Activated CD8-positive, alpha-beta memory T cell treated with anti-CD3 and anti-CD28 coated beads, Interleukin-2, amount 10 ng/mL, durations not matched to agents 7 days and 5 days (primary cell): ENCODE measurements at places on chromosomes 3 and 15.

DNA sequence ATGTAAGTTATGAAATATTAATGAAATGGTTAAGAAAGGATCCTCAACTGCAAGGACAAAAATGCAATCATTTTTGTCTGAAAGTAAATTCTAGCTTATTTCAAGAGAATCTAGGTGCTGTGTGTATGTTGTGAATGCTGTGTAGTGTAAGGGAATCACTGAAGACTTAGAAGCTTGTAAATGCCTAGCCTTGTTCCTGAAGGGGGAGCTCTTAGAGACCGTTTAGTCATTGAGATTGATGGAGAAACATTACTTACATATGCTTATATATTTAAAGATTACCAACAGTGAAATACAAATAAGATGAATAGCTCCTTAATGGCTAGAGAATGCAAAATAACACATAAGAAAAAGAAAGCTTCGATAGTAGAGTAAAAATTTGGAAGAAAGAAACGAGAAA lies 67.9 kb downstream of the CNTN4 start:
- DNase-seq: no peak

DNA sequence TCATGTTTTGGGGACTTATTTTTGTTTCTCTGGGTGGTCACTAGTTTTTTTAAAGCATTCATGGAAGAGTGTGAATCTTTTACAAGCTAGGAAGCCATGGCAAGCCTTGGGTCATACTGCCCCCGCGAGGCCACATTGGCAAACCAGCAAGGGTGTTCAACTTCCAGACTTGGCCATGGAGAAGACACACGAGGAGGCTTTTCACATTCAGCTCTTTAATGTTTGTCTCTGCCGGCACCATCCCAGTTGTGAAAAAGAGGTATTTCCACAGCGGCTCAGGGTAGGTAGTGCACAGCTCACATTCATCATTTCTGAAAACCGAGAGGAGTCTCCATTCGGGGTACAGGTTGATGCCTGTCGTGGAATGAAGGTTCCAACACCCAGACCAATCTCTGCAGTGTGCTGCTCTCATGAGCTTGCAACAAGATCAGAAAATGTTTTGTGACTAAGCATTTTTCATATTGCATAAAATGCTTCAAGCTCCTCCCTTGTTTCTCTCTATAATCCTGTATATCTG lies 7.7 kb downstream of the CCR5 start:
- DNase-seq: peak; percentile 81

- peak; percentile 67 for DNase-seq
These were observed 720 bp upstream of the TNIK start for GRCh38 chr3:171460725-171461524.

DNA sequence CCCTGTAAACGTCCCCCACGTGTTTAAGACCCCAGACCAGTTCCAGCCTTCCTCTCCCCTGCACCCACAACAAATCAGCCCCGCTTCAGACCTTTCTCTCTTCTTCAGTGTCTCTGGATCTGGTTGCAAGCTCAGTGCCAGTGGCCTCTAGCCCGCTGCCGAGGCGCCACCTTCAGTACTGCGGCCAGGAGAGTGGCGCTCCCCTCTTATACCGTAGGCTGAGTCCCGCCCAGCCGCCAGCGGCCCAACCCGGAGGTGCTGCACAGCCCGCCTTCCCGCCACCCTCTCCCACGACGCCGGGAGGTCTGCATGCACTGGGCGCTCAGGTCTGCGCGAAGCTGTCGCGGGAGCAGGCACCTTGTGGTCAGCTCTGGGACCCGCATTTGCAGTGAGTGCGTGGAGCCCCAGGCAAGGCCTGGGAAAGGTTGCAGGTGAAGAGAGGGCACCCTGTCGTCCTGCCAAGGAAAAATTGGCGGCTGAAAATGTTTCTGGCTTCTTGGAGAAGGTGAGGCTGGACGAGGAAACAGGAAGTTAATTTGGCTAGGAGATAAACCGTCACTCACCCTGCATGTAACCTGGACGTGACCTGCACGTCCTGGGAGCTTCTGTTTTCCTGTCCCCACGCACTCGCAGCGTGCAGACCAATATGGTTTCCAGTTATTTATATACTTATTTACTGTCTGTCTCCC lies at the start of gene C2CD4B:
C2CD4B (minus strand) TSS at position 182 of the 689 bp plus-strand sequence. CDS start 301 bp downstream, outside the sequence.
- no peak for DNase-seq

DNA sequence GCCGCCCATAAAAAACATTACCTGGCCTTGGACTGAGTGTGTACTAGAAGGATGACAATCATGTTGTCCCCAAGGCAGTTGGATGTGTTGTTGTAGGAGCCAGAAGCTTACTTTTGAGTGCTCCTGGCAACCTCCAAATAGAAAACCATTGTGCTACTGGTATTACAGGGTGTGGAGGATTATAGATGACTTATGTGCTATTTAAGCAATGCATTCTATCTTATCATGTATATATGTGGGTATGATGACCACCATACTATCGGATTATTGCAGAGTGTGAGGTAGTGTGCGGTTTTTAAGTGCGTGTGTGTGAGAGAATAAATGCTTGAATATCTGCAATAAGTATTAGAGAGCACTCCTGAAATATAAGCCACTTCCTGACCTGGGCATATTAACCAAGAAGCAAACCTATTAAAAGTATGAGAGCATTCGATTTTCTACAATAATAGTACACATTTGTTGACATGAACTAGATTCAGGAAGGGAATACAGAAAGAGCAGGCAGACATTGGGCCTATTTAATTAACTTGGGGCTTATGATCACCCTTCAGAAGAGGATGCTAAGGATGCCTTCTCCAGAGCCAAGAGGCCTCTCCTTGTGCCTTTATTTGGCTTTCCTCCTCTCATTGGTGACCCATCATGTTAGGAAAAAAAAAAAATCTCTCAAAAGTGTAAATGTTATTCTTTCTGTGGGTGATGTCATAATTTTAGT lies 11.7 kb upstream of the MBNL1 start:
- DNase-seq: no peak

- DNase-seq: no peak
These were observed 32.2 kb upstream of the LYZL4 start for GRCh38 chr3:42442640-42443039.

DNA sequence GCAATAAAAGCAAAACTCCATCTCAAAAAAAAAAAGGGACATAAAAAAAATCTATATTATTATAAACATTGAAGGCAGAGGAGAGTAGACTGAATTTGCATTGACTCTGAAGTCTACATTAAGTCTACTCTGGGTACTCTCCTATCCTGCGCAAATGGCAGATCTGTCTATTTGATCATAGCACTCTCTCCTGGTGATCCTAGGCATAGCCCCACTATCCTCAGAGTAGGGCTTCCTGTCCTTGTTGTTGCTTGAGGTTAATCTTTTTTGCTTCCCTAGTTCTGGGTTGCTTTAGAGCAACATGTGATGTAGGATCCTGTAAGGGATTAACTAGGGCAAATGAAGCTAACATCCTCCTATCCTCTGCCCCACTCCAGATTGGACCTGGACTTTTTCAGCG lies 82.1 kb upstream of the LRRFIP2 start:
- DNase-seq: no peak

DNA sequence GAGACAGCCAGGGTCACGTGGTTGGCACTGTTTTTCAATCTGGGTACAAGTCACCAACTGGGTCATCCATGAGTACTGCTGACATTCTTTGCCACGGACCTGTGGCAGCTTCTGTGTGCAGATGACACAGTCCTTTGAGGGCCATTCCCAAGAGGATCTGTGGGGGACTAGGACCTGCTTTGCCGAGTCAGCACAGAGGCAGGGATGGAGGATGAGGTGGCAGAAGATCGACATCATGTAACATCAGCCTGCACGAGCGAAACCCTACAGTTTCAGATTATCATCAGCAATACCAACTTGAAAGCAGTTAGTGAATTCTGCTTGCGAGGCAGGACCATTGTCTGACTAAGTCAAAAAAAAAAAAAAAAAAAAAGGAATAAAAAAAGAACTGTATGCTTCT lies 227.7 kb downstream of the FOXP1 start:
- no peak for DNase-seq

DNA sequence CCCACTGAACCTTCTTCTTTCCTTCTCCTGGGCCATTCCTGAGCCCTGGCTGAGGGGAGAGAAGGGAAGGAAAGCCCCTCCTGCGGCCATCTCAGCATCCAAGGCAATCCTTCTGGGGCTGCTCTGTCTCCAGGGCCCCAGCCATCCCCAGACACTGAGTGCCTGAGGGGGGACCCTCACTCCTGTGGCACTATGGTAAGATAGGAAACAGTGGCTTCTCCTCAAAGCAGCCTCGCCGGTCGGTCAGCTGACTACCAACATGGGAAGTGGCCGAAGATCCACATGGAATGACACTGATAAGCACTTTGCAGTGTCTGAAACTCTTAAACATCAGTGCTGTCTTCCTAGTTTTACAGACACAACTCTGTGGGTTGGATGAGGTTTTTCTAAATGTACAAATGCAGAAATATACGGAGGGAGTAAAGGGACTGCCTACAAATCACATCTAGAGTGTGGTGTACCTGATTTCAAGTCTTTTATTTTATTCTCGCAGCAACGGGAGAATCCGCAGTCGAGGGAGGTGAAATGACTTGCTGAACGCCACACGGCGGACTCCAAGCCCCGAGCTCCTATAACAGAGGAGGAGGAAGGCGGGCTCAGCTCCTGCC lies 973 bp upstream of the ITPKA start:
- no peak for DNase-seq

DNA sequence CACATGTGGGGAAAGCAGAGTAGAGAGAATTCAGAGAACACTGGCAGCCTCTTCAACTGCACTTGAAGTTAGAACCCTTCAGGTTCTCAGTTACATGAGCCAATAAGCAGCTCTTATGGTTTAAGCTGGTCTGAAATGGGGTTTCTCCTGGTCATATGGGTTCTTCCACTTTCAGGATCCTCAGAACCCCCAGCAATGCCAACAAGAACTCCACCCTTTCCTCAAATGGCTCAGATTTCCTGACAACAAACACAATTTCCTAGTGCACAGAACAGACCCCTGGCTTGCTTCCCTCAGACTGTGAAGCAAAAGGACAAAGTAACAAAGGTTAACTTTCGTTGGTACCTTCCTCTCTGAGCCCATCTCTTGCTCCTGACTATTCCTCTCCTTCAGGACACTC lies 23.9 kb upstream of the FRMD4B start:
- no peak for DNase-seq

- no peak for DNase-seq
These were observed 39.7 kb upstream of the MYZAP start for GRCh38 chr15:57551715-57552677.

DNA sequence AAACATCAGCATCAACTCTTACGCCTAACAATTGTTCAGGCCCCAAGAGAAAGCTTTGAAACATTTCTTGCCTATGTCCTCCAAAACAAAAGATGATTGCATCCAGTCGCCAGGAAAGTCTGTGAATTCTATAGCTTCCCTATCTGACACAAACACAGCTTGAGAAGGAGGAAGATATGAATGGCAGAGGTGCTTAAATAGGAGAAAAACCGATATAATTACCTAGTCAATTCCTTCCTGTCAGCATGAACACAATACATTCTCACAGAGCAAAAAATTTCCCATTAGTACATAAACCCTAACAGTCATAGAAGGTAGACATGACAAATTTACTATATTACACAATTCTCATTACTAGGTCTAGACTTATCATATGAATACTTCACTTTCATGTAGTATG lies 326.5 kb downstream of the CGGBP1 start:
- no peak for DNase-seq

DNA sequence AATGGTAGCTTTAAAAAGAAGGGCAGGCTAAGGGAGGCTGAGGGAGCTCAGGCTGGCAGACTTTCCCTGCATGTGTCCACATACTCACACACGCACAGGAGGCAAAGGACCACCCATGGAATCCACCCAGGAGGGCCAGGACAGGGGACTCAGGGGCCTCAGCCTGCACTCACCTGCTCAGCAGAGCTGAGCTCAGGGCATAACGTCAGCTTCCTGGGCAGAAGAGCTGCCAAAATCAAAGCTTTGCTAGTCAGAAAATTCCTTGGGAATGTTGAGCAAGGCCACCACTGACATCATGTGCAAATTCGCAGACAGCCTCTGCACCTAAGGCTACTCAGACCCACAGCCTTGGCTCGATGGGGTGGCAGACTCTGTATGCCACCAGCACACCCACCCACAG lies 16.4 kb upstream of the ALAS1 start:
- DNase-seq: no peak

- DNase-seq: no peak
These were observed 300.6 kb upstream of the KCNH8 start for GRCh38 chr3:18847583-18848197.

DNA sequence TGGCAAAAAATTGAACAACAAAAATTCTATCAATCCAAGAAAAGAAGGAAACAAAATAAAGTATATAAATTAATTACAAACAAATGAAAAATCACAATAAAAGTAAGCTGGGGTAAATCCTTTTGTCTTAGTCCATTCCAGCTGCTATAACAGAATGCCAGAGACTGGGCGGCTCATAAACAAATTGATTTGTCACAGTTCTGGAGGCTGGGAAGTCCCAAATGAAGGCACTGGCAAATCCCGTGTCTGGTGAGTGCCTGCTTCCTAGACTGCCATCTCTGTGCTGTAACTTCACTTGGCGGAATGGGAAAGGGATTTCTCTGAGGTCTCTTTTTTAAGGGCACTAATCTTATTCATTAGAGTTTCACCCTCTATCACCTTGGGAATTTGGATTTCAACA lies 53.6 kb upstream of the RPL35A start:
- DNase-seq: no peak

DNA sequence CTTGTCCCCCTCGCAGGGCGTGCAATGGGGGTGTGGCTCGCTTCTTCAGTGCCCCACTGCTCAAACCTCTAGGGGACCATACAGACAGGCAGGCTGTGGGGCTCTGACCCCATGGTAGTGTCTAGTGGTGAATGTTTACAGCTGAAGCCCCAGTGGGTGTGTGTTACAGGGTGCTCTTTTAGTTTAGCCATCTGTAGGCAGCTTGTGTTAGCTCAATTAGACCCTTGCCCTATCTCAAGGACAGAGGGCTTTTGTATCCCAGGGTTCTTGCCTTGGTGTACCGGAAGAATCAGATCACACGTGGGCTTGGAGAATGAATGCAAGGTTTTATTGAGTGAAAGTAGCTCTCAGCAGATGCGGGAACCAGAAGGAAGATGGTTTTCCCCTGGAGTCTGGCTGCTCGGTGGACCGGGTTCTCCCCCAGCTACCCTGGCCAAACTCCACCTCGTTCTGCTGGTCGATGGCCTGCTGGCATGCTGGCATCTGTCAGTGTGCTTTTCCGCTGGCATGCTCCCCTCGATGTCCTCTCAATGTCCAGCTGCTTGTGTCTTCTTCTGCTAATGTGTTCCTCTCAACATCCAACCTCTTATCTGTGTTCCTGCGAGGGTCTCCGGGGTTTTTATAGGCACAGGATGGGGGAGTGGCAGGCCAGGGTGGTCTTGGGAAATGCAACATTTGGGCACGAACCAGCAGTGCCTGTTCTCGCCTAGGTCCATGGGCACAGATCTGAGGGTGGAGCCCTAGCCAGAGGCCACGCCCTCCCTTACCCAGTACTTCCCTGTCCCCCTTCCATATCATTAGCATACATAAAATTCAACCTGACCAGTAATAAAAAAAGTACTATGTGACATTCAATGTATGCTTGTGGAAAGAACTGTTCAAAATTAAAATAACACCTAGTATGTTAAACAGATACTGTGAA lies 6.6 kb downstream of the SPCS1 start:
- DNase-seq: no peak
